Aortic smooth muscle cell (primary cell): ENCODE measurements at places on chromosomes 7 and 10. TPM values are rescaled to one million over a fixed set of nuclear protein-coding genes. Genes with fewer than 3 reads are reported as not detected.

The CXCL12 gene
- total RNA-seq: 814 and 1,285 TPM in 2 replicates

The FZD8 gene
- total RNA-seq: 8.6 and 23.1 TPM in 2 replicates

The NYAP1 gene
- total RNA-seq: 0.13 and 0.19 TPM in 2 replicates

The MRPS24 gene
- 53.5 and 58.4 TPM in 2 replicates for total RNA-seq

The INA gene
- 0.26 and 0.44 TPM in 2 replicates for total RNA-seq

The SLC26A4 gene
- total RNA-seq: 20.5 and 21.2 TPM in 2 replicates

The PRKCQ gene
- not detected in 2 replicates for total RNA-seq

The PTF1A gene
- not detected in 2 replicates for total RNA-seq

The CLDN3 gene
- total RNA-seq: not detected in 2 replicates

The GATA3 gene
- total RNA-seq: 0.06 TPM in 1 of 2 replicates, not detected in the other

The PNLIP gene
- total RNA-seq: not detected in 2 replicates

The PPRC1 gene
- total RNA-seq: 9.4 and 10.7 TPM in 2 replicates

The PRR15 gene
- 0.19 TPM in 1 of 2 replicates, not detected in the other for total RNA-seq

The OR6B1 gene
- not detected in 2 replicates for total RNA-seq

The SDK1 gene
- total RNA-seq: 0.13 and 0.25 TPM in 2 replicates

The LFNG gene
- 0.93 and 1.7 TPM in 2 replicates for total RNA-seq

The ASB10 gene
- total RNA-seq: not detected in 2 replicates
